ENCODE measurements at places on chromosomes 1 and 21.
A peak's percentile ranks its signal among the peaks of the same experiment; 100 is the strongest.

DNA sequence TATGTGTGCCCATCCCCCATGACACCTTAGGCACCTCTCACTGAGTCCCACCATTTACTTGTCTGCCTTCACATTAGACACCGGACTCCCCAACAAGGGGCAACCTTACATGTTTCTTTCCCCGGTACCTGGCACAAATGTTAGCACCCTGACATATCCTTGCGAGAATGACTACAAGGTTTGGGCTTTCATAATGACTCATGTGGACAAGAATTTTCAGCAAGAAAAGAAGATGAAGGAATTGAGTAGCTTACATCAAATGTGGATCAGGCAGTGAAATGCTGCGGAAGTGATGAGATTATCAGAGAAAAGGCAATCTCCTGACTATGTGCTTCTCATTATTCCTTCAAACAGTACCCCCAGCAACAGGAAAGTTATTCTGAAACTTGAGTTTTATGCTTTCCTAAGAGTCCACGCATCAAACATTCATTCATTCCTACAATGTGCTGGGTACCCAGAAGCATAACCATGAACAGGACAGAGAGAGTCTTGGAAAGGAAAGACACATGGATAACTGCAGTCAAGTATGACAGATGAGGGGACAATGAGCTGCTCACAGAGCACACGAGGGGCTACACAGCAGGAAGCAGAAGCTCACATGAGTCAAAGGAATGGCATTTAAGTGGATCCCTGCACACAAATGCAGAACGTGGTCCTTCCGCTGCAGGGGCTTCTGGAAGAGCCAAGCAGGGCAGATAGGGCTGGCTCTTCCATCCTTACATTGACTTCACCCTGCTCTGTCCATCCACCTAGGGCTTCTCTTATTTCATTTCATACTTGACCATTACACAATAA lies 112.1 kb downstream of the PCNX2 start:
- no peak for DNase-seq

DNA sequence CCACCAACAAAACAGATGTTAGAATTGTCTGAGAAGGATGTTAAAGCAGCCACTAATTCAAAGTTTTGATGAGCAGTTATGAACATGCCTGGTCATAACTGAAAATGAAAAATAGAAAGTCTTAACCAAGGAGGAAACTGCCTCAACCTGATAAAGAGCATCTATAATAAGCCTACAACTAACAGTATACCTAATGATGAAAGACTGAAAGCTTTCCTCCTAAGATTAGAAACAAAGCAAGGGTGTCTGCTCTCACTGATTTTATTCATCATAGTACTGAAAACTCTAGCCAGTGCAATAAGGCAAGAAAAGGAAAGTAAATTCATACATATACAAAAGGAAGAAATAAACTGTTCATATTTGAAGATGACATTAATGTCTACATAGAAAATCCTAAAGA lies 82.0 kb downstream of the KCNK1 start:
- no peak for DNase-seq

DNA sequence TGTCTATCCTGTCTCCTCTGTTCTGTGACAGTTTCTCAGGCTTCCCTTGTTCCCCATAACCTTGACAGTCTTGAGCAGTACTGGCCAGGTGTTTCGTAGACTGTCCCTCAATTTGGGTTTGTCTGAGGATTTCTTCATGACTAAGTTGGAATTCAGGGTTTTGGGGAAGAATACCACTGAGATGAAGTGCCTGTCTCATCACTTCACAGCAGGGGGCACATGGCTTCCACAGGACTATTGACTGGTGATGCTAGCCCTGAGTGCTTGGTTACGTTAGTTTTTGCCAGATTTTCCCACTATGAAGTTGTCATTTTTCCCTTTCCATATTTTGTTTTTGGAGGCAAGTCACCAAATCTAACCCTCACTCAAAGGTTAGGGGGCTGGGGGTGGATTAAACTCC lies 45.7 kb downstream of the CDCP2 start:
- no peak for DNase-seq

- no peak for DNase-seq
These were observed 611.7 kb downstream of the LMO4 start for GRCh38 chr1:87940421-87940820.

- no peak for DNase-seq
These were observed 12.2 kb downstream of the FAAP20 start for GRCh38 chr1:2182376-2182775.

DNA sequence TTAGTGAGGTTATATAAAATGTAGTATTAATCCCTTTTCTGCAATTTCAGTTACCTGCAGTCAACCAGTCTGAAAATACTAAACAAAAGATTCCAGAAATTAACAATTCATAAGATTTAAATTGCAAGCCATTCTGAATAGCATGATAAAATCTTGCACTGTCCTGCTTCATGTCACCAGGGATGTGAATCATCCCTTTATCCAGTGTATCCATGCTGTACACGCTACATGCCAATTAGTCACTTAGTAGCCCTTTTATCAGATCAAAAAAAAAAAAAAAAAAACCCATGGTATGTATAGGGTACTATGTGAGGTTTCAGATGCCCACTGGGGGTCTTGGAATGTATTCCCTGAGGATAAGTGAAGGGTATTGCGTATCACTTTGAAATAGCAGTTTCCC lies 191.3 kb upstream of the HP1BP3 start:
- no peak for DNase-seq

GRCh38 chr1:20732071-20732587 lies 374 bp downstream of the SH2D5 start:
- peak; percentile 50 for DNase-seq

GRCh38 chr1:116508984-116509980 lies 61.5 kb downstream of the CD58 start:
- DNase-seq, result peak; percentile 60

DNA sequence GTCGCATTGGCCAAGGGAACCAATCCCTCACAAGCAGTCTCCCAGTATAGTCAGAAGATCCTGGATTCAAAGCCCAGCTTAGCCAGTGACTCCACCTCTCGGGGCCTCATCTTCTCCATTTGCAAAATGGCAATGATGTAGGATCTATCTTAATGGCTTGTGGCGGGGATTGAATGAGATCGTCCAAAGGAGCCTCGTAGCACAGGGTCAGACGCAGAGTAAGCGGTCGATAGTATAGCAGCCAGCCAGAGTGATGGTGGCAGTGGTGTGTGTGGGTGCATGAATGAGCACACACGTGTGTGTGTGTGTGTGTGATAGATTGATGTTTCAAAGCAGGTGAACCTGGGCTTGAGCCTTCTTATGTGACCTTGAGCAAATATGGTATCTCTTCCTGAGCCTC lies 79.8 kb upstream of the WNT4 start:
- no peak for DNase-seq

DNA sequence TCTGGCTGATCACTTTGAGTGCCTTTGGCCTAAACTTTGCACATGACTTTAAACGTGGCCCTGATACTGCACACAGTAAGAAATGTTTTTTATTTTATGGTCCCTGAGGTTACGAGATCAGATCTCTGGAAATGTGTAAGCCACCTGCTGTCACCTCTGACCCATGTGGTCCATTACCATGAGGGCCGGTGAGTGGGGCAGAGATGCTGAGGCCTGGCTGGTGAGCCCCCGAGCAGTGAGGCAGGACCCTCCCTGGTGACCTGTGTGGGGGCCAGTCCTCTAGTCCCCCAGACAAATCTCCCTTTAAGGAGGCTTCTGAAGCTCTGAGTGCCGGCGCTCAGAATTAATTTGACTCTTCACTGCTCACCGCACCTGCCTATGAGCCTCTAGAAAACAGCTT lies 12.4 kb downstream of the TFF3 start:
- DNase-seq, result no peak

DNA sequence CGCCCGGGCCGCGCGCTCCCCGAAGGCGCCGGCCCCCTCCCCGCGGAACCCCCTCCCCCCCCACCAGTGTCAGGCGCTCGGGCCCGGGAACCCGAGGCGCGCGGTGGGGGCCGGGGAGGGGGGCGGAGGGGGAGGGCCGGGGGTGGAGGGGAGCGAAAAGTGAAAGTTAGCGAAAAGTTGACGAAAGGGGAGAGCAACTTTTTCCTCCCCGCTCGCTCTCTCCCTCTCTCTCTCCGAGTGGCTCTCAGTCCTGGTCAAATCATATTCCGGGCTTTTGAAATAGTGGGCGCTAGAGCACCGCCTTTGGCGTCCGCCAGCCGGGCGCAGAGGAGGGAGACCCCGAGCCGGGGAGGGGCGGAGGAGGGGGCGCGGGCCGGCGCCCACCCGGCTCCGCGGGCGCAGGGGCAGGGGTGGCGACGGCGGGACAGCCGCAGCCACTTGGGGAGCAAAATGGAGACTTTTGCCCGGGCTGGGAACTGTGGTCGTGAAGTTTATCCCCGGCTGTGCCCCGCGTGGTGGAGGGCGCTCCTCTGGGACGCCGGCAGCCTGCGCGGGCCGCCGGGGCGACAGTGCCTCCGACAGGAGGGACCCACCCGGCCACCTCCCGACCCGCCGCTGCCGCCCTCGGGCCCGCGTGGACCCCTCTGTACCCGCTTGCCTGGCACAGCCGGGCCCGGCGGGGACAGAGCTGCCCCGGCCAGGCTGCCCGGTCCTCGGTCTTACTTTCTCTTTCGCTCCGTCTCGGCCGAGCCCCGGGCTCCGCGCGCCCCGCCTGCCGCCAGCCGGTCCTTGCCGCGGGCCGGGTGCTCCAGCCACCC lies 697 bp downstream of the PRDM16 start:
- DNase-seq, result no peak

DNA sequence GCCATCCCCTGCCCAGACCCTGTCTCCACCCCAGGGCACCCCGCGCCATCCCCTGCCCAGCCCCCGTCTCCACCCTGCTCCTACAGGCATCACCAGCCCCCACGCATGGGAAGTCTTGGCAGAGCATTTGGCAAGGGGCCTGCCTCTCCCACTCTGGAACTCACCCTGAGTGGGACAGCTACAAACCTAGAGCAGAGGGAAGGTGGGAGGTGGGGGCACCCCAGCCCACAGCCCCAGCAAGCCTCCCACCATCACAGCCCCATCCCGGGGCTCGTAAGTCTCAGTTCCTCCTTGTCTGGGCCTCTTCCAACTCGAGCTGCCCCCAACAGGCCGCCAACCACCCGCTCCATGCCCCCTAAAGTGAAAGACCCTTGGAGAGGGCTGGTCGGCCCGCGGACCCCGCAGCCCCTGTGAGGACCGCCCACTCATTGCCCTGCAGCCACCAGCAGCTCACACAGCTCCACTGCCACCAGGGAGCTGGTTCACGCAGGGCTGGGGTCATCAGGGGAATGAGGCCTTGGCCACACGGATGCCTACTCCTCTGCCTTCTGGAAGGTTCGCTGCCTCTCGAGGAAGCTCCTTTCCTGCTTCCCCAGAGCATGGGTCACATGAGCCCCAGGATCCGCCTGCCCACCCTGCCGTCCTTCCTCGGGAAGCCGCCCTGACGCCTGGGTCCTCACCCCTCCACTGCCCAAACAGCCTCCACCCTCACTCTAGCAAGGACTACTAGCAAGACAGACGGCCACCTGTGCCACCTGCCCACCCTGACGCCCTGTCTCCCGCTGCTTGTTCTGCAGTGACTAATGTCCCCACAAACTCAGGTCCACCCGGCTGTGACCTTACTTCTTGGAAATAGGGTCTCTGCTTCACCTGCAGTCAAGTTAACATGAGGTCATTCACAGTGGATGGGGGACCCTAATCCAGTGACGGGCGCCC lies 14.4 kb downstream of the MEGF6 start:
- DNase-seq, result no peak

DNA sequence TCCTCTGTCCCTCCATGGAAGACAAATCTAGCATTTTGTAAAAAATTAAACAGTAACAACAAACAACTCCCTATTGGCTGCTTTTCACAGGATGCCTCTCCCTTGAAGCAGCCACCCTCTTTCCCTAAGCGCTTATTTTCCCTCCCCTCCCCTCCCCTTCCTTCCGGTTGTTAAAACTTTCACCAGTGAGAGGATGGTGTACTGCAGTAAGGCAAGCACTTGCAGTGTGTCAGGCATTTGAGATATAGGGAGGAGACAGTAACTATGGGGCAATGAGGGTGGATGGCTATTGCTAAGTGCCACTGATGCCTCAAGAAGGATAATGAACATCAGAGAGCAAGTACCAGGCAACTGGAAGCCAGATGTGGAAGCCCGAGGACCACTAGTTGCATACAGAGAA lies 19.1 kb upstream of the KIAA1614 start:
- DNase-seq, result no peak

GRCh38 chr1:180905927-180906326 lies 6.8 kb upstream of the KIAA1614 start:
- DNase-seq, result no peak

DNA sequence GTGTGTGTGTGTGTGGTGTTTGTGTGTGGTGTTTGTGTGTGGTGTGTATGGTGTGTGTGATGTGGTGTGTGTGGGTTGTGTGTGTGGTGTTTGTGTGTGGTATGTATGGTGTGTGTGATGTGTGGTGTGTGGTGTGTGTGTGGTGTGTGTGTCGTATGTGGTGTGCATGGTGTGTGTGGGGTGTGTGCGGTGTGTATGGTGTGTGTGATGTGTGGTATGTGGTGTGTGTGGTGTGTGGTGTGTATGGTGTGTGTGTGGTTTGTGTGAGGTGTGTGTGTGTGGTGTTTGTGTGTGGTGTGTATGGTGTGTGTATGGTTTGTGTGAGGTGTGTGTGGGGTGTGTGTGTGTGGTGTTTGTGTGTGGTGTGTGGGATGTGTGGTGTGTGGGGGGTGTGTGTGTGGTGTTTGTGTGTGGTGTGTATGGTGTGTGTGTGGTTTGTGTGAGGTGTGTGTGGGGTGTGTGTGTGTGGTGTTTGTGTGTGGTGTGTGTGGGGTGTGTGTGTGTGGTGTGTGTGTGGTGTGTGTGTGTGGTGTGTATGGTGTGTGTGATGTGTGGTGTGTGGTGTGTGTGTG lies 106.2 kb upstream of the ADAR start:
- no peak for DNase-seq

DNA sequence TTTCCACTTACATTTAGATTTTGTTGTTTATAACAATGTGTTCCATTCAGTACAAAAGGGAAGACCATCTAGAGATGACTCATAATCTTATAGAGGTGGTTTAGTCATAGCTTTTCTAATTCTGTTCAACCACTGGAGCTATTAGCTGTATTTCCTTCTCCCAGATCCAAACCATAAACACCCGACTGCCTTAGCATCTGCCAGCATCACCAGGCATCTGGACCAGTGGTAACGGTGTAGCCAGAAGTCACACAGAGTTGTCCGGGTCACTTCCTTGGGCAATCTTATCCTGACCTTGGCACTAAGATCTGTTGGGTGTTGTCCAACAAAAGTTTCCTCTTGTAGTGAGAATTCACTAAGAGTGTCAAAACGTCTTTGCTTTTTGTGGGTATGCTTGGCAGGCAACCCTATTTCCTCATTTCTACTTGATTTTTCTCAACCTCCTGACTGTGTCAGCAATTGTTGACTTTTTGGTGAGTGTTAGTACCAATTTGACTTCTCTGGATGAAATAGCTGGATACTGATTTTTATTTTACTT lies 372.1 kb upstream of the B3GALT2 start:
- DNase-seq, result no peak

DNA sequence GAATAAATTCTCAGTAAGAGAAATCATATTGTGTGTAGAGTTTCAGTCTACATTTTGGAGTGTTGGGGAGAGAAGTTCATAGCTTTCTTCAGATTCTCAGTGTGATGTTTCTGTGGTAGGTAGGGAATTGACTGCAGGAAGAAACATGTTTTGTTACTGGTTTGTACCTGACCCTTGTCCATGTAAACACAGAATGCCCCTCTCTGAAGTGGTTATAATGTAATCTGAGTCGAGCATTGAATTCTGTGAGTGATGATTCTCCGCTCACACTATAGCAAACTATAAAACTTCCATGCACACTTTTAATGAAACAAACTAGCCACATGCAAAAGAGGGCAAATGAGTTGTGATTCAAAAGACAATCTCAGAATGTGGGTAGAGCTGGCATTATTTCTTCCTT lies 433.2 kb downstream of the USP25 start:
- DNase-seq, result no peak

- DNase-seq, result peak; percentile 88
These were observed at the start of gene IL20 for GRCh38 chr1:206864939-206865671. IL20 (plus strand) TSS chr1:206865623; CDS start chr1:206865853, 230 bp downstream.
